ENCODE measurements at places on chromosomes 7 and 10.

DNA sequence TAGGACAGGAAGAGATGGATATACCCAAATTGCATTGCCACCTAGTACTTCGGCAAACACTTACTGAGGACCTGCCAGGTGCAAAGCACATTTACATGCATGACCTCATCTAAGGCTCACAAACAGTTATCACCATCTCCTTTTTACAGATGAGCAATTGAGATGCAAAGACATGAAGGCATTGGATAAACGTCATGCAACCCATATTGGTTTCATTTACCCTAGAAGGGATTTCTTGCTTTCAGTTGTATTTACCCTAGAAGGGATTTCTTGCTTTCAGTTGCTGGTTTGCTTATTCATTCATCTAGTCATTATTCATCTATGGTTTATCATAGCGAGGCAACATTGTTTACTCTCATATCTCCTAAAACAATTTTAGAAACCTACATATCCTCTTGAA, 52.2 kb downstream of the STEAP1B start:
- DNase-seq = no peak

- no peak for DNase-seq
Observed at GRCh38 chr10:66833861-66834260, 92.0 kb upstream of the LRRTM3 start.

DNA sequence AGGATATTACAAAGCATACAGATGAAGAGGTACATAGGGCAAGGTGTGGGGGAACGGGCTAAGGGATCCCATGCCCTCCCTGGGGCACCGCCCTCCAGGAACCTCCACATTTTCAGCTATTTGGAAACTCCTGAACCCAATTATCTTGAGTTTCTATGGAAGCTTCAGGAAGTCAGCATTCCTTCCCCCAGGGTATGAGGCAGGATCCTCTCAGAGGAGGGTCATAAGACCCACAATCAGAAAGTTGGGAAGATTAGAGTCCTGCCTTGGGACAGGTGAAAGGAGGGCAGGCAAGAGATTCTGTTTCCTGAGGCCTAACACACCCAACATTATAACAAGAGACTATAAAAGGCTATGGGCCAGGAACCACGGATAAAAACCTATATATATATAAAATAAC, 98.0 kb downstream of the RALA start:
- no peak for DNase-seq

GRCh38 chr7:13911909-13912308, 77.6 kb downstream of the ETV1 start:
- no peak for DNase-seq

DNA sequence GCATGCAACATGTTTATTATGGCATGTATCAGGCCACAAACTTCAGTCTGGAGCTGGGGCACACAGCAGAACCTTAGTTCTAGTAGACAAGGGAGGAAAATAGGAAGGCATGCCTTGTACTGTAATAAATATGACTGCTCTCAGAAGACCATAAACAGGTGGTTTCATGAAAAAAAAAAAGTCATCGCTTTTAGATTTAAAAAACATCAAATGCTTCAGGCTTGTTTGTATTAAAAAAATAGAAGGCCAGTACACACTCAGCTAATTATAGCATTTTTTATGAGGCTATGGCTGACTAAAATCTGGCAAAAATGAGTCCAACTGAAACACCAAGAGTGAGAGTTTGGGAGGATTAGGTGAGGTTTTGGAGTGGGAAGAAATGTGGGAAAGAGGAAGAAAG, 204.1 kb downstream of the JAZF1 start:
- no peak for DNase-seq

- DNase-seq = no peak
Observed at GRCh38 chr10:86176850-86177536, 189.6 kb downstream of the GRID1 start.

DNA sequence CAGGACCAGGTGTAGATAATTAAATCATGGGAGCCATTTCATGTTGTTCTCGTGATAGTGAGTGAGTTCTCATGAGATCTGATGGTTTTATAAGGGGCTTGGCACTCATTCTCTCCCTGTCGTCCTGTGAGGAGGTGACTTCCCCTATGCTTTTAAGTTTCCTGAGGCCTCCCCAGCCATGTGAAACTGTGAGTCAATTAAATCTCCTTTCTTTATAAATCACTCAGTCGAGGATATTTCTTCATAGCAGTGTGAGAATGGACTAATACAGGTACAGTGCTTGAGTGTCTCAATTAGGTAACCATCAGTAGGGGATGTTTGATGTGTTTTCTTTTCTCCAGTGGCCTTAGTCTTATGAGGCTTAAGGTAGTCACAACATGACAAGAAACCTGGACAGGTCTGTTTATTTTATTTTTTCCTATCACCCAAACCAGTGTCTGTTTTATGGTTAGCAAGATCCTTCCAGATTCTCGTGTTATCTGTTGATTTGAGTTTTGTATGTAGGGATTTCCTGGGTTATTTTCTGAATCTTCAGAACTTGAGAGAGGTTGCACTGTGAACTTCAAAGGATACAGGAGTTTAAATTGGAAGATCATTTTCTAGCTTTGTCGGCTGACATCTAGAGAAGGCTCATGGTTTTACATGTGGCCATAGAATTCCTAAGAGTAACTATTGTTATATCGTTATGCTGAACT, 32.1 kb downstream of the UMAD1 start:
- DNase-seq = no peak

GRCh38 chr7:88347090-88347489, 40.4 kb upstream of the STEAP4 start:
- DNase-seq = no peak

DNA sequence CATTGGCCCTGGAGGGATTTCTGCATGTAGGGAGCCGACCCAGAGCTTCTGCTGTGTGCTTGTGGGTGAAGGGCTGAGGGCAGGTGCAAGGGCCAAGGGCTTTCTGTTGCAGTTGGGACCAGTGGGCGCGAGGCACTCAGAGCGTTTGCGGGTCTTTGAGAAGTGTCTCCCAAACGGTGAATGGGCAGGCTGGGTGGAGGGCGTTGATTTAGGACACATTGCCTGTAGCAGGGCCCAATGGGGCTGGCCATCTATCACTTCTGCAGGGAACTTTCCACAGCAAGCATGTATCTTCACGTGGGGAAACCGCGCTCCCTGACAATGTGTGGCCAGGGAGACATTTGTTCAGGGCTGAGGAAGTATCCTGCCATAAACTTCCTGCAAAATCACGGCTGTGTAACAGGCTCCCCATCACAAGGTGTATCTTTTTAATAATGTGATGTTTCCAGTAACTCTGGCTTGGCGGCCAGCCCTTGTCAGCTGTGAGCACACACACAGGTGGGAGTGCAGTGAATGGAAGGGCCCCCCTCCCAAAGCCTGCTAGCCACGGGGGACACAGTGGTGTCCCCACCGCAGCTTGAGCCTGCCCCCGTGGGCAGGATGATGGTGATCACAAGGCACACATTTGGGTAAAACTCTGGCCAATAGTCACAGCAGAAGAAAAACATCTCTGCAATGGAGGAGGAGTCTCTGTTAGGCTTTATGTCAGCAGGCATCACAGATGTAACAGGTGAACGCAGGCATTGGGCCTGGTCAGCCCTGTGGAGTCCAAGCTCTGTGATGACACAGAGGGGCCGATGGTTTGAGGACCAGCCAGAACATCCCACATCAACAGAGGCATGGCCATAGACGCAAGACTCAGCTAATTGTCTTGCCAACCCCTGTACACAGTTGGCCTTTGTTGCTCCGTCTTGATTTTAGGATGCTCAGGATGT, 84.3 kb downstream of the GLRX3 start:
- no peak for DNase-seq

GRCh38 chr10:30553626-30554439, 75.7 kb downstream of the LYZL2 start:
- DNase-seq = peak; percentile 76

DNA sequence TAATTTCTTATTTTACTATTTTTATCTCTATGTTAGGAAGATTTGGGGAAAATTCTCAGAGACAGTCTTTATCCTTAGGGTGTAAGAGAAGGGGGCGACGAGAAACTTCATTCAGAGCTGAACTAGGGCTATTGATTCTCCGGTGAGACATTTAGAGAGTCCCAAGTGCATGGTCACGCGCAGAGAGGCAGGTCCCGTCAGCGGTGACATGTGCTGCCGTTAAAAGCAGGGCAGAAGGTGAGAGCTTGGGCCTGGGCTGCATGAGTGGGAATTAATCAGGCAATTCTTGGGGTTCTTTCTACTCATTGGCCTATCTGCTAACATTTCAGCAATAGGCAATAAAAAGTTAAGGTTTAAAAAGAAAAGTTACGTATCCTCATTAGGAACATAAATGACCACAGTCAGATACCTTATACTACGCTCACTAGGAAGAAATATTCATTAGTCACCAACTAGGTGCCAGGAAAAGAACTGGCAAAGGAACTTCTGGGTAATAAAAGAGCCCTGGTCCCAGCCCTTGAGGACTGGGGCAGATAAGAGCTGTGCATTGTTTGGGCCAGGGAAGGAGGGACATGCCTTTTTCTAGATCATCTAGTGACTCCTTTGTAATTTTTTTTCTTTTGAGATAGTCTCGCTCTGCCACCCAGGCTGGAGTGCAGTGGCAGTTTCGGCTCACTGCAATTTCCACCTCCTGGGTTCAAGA, 21.2 kb downstream of the PRKCQ start:
- DNase-seq = no peak

DNA sequence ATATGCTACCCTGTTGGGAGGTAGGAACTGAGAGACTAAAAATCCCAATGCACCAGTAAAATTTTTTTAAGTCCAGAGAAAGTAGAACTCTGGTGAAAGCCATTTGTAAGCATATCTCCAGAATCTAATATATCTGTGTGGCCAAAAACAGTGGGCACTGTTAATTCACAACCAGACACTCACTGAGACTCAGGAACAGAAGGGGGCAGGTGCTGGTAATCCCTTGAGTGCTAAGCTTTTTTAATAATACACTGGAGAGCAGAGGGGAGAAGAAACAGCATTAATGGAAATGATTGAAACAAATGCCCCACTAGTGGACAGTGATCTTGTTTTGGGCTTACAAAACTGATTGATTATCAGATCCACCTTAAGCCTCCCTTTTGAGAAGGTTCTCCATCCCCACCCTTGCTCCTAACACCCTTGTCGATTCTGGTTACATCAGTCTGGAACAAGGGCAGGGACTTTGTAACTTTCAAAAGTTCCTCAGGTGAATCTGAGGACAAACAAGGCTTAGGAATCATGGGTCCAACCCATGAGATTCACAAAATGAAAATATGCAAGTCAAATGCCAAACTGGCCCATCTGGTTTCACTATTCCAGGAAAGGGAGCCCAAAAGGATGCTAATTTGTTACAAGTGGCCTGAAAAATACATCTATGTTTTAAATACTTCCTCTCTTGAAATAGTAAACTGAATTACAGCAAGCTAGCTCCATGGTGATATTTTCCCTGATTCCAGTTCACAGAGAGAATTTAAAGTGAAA, 29.7 kb downstream of the PLXNA4 start:
- DNase-seq = no peak

- no peak for DNase-seq
Observed at GRCh38 chr10:11462071-11462470, 149.4 kb downstream of the USP6NL start.
